Astrocyte of the hippocampus (primary cell): ENCODE measurements at places on chromosomes 4 and X.
A peak's percentile ranks its signal among the peaks of the same experiment; 100 is the strongest.

GRCh38 chr4:159777689-159778088 is 674.8 kb downstream of the RAPGEF2 start:
- no peak for DNase-seq

- DNase-seq: no peak
Observed at GRCh38 chr4:126361287-126361686, 1046.5 kb downstream of the FAT4 start.

GRCh38 chr4:7457201-7458065 is 22.7 kb upstream of the PSAPL1 start:
- DNase-seq: no peak

- DNase-seq: no peak
Observed at GRCh38 chrX:30597216-30598012, 19.8 kb upstream of the TASL start.

- no peak for DNase-seq
Observed at GRCh38 chr4:182280436-182281111, 37.4 kb downstream of the TENM3 start.

- DNase-seq: no peak
Observed at GRCh38 chr4:122150931-122151330, 1.2 kb upstream of the BLTP1 start.

- peak; percentile 21 for DNase-seq
Observed at GRCh38 chrX:120559804-120560203, 958 bp downstream of the CUL4B start.

- DNase-seq: peak; percentile 41
Observed at GRCh38 chrX:69136546-69137331, 28.5 kb downstream of the PJA1 start.

- no peak for DNase-seq
Observed at GRCh38 chr4:6990661-6991060, 52.5 kb upstream of the TADA2B start.

DNA sequence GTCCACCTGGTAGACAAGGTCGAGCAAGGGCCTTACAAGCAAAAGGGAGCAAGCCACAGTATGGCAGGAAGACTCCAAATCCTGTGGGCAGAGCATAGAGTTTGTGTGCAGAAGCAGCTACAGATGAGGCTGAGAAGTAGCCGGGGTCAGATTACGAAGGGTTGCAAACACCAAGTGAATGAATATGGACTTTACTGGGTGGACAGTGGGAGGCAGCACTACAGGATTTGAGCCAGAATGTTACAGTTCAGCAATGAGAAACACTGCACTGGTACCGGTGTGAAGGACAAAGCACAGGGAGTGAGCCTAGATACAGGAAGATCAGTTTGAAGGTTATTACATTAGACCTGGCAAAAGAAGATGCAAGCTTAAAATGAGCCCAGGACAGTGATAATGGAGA is 46.1 kb upstream of the HOPX start:
- DNase-seq: no peak

GRCh38 chr4:154642373-154643009 is 30.0 kb upstream of the FGG start:
- no peak for DNase-seq

- peak; percentile 70 for DNase-seq
Observed at GRCh38 chr4:151099976-151100417, 569 bp downstream of the RPS3A start.

- DNase-seq: peak; percentile 61
Observed at GRCh38 chr4:84952004-84952403, 14.5 kb downstream of the WDFY3 start.

- no peak for DNase-seq
Observed at GRCh38 chr4:77801260-77801608, 17.9 kb downstream of the CNOT6L start.

DNA sequence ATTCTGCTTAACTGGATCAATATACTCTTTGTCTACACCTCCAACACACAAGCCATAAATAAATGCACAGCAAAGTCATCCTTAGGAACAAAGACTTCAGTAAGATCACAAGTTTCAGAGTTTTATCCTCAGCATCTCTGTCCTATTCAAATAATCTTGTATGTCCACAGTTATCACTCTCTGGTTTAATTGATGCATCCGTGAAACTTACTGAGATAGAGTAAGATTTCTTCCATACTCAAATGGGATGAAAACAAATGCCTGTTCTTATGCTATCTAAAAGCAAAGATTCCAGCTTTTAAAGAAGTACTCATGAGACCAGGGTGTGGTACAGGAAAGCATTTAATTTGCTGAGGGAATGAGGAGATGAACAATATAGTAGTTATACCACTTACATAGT is 184.6 kb upstream of the SLC7A11 start:
- DNase-seq: no peak

GRCh38 chr4:113979905-113980615 is 613 bp upstream of the ARSJ start:
- peak; percentile 70 for DNase-seq

DNA sequence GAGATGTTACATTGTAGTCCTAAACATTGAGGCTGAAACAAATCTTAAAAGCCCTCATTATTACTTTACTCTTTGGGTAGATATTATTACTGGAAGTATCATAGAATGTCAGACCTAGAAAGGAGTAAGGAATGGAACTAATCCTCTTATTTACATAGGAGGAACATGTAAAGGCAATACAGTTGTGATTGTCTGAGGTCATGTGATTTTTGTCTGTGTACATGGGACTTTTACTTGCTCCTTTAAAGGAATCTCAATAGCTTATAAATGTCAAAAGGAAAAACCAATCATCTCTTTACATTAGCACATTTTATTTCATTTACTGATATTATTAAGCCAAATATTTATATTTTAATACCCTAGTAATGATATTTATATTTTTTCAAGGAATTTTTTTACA is 568.2 kb downstream of the CCSER1 start:
- no peak for DNase-seq

- no peak for DNase-seq
Observed at GRCh38 chr4:138499627-138500026, 257.5 kb upstream of the SLC7A11 start.

GRCh38 chr4:72448231-72448630 is 120.8 kb downstream of the ADAMTS3 start:
- no peak for DNase-seq

- no peak for DNase-seq
Observed at GRCh38 chr4:23979534-23979933, 89.7 kb upstream of the PPARGC1A start.

GRCh38 chrX:18871161-18871890 is 112.6 kb downstream of the PHKA2 start:
- DNase-seq: peak; percentile 55

DNA sequence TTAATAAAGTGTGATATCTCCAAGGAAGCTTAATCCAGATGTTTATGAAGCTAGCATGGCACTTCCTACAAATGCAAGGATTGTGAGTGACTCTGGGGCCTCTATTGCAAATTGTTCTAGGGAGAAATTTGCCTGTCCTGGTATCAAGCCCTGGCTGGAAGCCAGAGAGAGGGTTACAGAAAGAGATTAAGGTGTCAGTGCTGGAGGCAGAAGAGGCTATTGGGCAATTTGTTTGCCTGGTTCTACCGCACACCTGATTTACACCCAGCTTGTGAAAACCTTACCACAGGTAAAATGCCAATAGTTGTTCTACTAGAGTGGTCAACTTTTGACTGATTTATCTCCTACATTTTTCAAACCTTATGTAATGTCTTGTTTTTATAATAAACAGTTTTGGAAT is 186.7 kb upstream of the FAT1 start:
- DNase-seq: no peak

DNA sequence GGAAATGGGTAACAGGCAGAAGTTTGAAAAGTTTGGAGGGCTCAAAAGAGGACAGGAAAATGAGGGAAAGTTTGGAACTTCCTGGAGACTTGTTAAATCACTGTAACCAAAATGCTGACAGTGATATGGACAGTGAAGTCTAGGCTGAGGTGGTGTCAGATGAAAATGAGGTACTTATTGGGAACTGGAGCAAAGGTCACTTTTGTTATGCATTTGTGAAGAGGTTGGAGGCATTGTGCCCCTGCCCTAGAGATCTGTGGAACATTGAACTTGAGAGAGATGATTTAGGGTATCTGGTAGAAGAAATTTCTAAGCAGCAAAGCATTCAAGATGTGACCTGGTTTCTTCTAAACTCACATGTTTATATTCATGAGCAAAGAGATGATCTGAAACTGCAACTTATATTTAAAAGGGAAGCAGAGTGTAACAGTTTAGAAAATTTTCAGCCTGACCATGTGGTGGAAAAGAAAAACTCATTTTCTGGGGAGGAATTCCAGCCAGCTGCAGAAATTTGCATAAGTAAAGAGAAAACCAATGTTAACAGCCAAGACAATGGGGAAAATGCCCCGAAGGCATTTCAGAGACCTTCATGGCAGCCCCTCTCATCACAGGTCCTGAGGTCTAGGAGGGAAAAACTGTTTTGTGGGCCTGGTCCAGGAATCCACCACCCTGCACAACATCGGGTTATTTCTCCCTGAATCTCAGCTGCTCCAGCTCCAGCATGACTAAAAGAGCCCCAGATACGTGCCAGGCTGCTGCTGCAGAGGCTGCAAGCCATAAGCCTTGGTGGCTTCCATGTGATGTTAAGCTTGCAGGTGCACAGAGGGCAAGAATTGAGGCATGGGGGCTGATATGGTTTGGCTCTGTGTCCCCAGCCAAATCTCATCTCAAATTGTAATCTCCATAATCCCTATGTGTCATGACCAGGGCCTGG is 632.5 kb upstream of the GNPDA2 start:
- DNase-seq: peak; percentile 0

DNA sequence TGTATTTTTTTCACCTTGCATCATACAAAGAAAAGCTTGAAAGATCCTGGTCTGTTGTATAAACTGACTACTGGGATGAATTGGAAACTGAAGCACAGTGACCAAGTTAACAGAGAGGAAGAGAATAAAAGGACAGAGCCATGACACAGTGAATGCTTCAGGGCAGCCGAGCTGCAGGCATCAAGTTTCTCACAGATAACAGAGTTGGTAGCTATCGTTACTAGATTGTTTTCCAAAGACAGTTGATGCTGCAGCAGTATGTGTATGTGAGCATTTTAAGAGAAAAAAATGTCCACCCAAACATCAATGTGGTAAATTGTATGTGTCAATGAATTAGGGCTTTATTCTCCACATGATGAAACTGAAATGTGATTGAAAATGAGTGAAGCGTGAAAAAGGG is 1032.7 kb downstream of the ADGRL3 start:
- DNase-seq: no peak

DNA sequence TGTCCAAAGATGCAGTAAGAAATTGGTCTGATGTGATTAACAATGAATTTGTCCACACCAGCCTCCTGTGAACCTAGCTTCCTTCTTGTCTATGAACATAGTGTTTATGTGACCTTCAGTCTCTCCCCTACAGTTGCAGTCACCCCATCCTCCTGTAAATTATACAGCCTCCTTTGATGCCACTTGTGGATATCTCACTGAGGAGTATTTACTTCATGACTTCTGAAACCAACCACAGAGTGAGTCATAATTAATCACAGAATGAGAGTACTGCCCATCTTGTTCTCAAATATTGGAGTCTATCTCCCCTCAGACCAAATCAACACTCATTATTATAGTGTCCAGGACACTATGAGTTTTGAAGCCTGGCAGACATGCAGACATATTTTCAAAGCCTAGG is 27.3 kb upstream of the XAGE2 start:
- no peak for DNase-seq

DNA sequence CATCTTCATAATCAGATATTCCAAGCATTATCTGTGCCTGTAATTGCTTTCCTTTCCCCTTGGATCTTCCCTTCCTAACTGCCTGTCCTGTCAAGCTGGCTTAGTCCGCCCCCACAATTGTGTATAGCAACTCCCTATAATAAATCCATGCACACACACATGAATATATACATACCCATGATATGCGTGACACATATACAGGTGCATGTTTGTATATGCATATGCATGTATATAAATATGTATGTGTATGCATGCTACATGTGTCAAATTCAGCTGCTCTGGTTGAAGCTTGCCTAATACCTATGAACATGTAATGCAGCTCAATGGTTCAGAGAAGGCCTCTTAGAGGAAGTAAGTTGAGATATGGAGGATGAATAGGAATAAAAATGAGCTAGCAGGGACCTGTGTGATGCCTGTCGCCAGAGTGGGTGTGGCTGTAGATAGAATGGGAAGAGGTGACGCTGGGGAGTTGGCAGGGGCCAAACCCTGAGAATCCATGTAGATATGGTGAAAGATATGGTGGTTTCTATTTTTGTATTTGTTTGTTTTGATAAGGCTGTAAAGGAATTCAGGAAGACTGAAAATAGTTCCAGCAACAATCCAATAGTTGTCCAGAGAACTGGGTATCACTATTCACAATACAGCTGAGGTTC is 595.0 kb upstream of the BOD1L1 start:
- no peak for DNase-seq

- DNase-seq: no peak
Observed at GRCh38 chrX:29992083-29992482, 223.3 kb upstream of the MAGEB2 start.

DNA sequence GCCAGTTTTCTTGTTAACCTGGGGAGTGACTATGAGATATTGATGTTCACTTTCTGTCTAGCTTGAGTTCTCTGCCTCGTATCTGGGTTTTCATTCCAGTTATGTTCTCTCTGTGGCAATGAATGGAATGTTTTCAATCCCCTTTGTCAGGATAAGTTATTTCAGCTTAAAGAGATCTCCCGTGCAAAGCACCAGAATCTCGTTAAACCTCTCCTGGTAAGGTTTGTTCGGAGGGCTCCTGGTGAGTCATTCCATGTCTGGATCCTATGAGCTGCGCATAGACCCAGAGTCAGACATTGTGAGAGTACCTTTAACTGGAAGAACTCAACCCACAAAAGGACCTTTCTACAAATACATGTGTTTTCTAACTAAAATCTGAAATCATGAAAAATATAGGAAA is 51.0 kb downstream of the KDR start:
- DNase-seq: peak; percentile 95
